ENCODE measurements at places on chromosomes 3 and 15.
A peak's percentile ranks its signal among the peaks of the same experiment; 100 is the strongest.

DNA sequence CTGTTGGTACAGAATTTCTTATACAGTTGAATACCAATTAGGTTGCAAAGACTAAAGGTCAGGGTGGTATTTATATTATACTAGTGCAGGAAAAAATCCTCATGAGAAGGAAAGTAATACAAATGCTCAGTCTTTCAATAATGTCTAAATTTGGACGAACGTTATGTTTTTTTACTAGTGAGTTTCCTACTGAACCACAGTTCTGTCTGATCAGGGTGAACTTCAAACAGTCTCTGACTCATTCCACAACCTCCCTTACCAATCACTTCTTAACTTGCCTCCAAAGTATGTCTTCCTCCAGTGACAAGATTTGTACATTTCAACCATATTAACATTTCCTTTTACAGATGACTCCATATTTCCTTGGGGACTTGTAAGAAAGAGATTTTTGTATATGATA is 3.4 kb downstream of the TMEM212 start:
- DNase-seq = no peak

GRCh38 chr15:98583771-98584430 is 64.4 kb upstream of the IGF1R start:
- DNase-seq = no peak

DNA sequence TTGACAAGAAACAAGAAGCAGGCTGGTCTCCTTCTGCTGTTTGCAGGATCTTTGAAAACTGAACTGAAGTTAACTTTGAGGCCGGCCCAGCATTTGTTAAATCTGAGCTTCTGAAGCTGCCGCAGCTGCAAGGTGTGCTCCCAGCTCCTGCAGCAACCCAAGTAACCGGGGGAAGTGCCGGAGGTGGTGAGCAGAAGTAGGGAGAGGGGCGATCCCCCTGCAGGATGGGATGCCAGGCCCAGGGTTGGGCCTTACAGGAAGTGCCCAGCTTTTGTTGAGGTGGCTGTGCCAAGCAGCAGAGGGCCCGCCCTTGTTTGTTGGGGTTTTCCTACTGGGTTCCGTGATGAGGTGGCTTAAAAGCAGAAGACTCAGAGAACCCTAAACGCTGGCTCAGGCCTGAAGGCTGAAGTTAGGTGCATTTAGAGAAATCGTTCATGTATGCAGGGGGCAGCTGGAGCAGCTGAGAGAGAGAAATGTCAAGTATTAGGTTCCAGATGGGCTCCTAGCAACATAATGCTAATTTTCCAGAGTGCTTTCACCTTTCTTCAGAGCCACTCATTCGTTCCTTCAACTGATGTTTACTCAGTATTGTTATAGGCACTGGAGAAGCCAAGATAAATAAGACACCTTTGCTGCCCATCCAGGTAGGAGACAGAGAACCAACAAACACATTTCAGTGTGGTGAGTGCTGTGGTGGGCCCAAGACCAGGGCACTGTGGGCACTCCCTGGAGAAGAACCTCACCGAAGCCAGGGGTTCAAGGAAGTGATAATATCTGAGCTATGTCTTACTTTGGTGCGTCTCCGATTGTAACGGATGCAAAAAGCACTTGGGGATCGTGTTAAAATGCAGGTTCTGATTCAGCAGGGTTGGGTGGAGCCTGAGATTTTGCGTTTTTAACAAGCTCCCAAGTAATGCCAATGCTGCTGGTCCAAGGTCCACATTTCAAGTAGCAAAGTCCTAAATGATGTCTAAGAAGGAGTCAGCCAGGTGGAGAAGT is 42.2 kb upstream of the PLCL2 start:
- DNase-seq = peak; percentile 87

GRCh38 chr3:37974121-37975083 is 16.2 kb upstream of the VILL start:
- DNase-seq = peak; percentile 83

- DNase-seq = peak; percentile 72
These were observed 114.0 kb downstream of the FNDC3B start for GRCh38 chr3:172153335-172153861.

- no peak for DNase-seq
These were observed 175.8 kb downstream of the SPATA16 start for GRCh38 chr3:172965256-172965655.

DNA sequence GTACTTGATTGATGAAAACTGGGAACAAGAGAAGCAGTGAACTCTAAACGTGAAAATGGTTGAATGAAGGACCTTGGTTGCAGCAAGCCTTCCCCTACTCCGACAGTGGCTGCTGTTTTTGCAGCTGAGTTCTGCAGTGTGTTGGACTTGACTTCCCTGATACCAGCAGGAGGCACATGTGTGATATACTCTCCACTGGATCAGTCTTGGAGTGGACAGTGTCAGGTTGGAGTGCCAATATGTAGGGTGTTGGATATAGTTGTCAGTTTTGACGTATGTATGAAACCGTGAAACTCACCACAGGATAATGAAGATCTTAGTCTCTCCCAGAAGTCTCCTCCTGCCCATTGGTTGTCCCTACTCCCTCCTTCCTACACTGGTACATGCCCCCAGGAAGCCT is 106.5 kb downstream of the ITPR1 start:
- no peak for DNase-seq

DNA sequence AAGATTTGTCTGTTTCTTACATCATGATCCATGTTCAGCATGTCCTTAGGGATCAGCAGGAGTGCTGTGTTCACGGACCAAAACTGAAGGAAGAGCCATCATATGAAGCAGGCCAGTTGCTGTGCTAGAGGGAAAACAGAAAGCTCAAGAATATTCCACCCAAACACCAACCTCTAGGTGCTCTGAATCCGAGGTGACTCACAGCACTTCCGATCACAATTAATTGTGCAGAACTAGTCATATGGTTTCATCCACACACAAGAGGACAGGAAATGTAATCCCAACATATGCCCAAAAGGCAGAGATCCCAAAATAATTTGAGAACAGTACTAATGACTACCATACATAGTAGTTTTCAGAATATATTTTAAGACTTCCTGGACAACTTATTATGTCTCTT is 257.9 kb upstream of the KCNH8 start:
- DNase-seq = no peak

DNA sequence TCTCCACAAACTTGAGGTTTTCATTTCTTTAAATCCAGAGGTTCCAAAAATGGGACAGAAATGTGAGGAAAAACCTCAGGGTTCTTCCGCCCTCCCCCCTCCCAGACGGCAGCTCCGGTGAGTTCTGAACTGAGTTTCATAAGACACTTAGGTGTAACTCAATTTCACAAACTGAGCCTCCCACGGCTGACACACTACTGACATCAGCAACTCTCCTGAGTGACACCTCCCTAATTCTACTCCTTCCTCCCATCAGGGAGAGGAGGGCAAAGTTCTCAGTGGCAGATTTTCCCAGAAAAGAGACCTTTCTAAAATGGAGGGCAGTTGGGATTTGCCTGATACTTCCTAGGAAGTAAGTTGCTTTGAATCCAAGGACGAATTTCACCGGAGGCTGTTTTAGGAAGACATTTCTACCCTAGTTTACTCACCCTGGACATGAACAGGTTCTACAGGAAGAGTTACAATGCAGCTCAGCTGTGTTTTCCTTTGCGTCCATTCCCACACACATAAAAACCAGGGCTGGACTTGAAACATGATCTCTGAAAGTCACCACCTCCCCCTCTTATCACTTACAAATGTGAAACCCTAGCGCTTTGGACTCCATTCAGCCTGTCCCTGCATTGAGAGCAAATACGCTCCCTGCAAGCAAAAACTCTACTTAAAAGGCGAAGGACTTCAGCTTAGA is 78.1 kb upstream of the LMOD3 start:
- DNase-seq = peak; percentile 80

- DNase-seq = peak; percentile 50
These were observed 1.7 kb upstream of the TGM5 start for GRCh38 chr15:43268111-43269105.

GRCh38 chr3:154540950-154541604 is 111.1 kb upstream of the GPR149 start:
- no peak for DNase-seq

- DNase-seq = no peak
These were observed 16.2 kb upstream of the DENND6A start for GRCh38 chr3:57709031-57709430.

- no peak for DNase-seq
These were observed 30.2 kb upstream of the IREB2 start for GRCh38 chr15:78407608-78408354.

DNA sequence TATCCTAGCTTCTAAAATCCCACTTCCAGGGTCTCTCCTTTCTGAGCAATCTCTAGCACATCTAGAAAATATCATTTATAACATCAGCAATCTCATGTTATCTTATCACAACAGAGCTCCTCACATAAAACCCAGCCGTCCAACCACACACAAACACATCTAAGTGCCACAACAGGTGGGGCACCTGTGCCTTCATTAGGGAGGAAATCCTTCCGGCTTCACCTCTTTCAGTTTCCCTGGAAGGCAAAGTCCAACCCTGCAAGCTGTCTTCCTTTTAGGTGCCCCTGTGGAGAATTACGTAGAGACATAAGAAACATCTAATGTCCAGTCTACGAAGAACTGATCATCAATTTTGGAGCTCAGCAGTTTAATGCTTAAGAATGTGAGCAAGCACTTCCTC is 1.6 kb downstream of the ZDHHC3 start:
- no peak for DNase-seq

DNA sequence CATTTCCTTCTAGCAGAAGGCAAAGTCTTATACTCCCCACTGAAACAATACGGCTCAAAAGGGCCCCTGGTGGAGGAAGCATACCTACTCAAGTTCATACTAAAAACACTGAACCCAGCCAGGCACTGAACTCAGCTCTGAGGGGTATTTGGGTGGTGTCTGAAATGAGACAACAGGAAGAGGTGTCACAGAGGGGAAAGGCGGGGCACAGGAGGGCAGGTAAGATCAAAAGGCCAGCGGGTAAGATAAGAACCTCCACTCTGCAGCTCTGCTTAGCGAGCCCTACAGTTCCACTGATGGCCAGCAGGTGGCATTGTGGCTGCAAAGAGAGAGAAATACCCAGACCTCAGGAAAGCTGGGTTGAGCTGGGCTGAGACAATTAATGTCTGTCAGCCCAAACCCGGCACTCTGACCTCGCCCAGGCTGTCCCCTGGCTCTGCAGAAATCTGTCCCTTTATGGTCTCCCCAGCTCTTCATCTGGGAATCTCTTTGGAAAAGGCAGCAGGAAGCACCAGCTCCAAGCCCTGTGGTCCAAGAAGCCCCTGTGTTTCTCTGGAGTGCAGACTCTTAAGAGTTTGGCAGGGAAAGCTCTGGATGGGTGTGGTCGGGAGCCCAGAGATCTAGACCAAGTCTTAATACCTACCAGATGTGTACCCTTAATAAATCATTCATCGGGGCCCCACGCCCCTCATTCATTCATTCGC is 8.4 kb downstream of the MFGE8 start:
- DNase-seq = peak; percentile 95

- DNase-seq = no peak
These were observed 64.0 kb downstream of the TMEM212 start for GRCh38 chr3:171906951-171907676.

All from activated CD4-positive, alpha-beta T cell treated with anti-CD3 and anti-CD28 coated beads for 36 hours (primary cell).